ENCODE measurements at places on chromosomes 13 and 19.

DNA sequence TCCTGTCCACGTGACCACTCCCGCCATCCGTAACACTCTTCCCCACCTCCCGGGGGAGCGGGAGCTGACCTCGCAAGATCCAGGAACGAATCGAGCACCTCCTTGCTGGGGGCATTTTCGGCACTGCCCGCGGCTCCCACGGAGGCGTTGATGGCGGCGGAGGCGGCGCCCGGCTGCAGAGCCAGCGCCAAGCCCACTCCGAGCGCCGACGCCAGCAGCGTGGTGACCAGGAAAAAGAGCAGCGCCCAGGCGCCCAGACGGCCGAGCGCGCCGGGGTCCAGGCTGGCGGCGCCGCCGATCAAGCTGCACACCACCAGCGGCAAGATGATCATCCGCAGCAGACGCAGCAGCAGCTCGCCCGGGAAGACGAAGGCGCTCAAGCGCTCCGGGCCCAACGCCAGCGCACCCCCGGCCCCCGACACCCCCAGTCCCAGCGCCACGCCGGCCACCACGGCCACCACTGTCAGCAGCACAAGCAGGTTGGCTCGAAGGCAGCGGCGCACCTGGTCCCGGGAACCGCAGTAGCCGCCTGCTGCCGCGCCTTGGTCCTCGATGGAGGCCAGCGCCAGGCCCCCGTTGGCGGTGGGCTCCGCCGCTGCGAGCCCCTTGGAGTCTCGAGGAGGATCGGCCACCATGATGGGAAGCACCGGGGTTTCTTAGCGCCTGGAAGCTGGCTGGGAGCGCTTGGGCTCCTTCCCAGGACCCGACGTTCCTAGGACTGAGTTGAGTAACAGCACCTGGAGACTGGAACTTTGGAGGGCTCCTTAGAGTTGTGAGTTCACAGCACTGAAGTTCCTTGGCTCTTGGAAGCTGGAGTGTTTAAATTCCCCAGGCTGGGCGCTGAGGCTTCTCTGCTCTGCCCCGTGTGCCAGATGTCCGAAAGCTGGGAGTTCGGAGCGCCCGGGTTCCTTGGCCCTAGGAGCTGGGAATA is 798 bp downstream of the SLC1A5 start:
- DNase-seq, result no peak

DNA sequence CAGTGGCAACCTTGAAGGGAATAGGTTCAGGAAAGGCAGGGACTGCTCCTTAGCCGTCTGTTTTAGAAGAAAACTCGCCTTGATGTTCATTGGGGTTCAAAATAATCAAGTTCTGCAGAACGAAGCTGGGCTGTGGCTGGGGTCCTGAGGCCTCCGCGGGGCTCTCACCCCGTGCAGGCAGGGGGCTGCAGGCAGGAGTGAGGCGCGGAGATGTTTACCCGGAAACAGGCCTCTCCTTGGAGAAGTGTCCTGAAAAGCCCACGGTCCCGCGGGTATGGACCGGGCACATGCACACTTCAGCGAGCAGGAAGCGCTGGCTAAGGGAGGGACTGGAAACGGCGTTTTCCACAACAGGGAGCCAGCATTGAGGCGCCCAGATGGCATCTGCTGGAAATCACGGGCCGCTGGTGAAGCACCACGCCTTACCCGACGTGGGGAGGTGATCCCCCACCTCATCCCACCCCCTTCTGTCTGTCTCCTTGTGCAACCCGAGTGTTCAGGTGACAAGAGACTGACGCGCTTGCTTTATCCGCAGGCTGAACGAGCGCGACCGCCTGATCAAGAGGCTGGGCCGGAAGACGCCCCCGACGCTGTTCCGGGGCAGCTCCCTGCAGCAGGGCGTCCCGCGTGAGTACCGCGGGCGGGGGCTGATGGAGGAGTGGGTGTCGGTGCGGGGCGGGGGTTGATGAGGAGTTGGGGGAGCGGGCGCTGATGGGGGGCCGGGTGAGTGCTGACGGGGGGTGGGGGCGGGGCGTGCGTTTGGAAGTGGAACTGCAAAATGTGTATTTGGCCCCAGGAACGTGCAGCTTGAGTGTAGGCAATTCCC is 39.6 kb downstream of the SHISA2 start:
- no peak for DNase-seq

DNA sequence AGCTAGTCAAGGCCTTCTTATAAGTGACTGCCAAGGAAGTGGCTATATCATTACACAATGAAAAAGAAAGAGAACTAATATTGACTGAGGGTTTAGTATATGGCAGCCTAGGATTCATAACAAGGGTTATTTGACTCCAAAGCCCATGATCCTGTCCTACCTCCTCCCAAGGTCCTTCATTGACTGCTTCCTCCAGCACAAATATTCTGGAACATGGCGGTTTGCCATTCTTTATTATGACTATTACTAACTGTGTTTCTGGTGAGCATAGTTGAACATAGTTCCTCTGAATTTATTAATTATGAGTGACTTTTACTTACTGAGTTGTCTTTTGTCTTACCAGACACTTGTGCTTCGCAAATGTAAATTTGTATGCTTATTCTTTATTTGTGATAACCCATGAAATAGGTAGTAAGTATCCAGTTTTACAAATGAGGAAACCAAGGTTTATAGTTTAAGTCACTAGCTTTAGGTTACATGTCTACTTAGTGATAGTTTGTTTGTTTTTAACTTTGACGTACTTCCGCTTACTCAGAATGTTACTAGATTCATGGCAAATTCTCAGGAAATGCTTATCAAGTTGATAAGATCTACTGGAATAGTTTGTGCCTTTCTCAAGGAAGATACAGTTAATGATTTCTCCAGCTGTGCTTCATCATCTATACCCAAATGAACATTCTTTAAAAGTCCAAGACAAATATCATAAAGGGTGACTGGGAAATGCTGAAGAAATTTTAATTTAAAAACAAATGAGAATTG is 15.5 kb upstream of the DCLK1 start:
- no peak for DNase-seq

- no peak for DNase-seq
Observed at GRCh38 chr13:25248071-25248470, 39.2 kb downstream of the MTMR6 start.

GRCh38 chr13:79386125-79386826 is 19.8 kb downstream of the RBM26 start:
- DNase-seq, result no peak

- no peak for DNase-seq
Observed at GRCh38 chr13:109998684-109999533, 212.5 kb upstream of the IRS2 start.

DNA sequence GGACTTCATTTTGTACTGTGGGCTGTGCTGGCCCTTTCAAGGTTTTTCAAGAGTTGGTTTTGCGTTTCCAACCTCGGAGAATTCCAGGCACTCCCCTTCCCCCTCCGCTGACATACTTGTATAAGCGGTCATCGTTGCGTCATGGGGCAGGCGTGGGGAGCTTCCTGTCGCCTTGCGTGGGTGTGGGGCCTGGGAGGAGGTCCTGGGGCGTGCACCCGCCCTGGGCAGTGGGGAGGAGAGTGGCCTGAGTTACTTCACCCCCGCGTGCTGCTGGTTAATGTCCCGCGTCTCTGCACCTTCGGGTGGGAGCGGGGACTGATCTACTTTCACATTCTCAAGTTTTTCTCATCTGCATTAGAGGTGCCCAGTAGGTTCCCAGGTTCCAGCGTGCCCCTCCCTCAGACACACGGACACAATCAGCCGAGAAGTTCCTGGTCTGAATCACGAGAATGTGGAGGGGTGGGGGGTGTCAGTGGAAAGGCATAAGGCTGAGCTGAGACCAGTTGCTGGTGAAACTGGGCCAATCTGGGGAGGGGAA is 4.1 kb downstream of the IER2 start:
- DNase-seq, result no peak

- DNase-seq, result no peak
Observed at GRCh38 chr13:106385654-106386053, 149.8 kb downstream of the EFNB2 start.

DNA sequence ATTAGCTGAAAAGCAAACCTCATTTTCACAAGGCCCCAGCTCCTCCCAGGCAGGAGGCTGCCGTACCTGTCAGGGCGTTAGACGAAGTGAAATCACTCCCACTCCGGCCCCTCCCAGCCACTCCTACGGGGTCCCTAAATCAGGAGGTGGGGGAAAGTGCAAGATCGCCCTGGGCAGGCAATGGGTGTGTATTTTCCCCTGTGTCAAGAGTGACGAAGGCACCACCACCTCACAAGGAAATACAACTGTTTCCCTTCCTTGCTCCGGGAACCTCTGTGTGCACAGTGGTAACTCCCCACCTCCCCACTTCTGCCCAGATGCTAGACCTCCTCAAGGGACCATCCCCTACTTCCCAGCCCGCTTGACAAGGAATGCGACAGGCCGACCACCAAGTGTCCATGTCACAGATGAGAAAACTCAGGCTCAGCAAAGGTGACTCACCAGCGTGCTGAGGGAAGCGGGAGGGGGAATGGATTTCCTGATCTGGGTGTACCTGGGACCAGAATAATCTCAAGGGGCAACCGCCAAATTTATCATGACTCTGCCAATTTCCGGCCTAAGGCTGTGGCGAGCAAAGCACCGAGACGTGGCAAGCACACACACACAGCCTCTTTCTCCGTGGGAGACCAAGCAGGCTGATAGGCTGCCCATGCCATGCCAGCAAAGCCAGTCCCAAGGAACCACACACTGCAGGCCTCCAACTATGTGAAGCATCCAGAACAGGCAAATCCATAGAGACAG is 7.3 kb downstream of the PPP6R1 start:
- no peak for DNase-seq

GRCh38 chr13:20580257-20580656 is 13.3 kb downstream of the IFT88 start:
- no peak for DNase-seq

GRCh38 chr19:41531438-41532311 is 44.3 kb upstream of the CEACAM21 start:
- DNase-seq, result no peak

DNA sequence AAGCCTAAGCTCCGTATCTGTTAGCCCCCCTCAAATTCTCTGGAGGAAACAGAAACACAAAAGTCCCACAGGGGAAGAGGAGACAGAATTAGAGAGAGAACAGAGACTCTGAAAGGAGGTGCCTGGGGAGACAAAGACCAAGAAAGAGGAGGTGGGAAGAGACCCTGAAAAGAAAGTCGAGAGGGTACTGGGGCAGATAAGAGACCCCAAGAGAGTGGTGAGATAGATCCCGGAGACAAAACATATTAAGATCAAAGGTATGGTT is 915 bp upstream of the GRWD1 start:
- no peak for DNase-seq

- no peak for DNase-seq
Observed at GRCh38 chr19:7706955-7707456, 5.1 kb upstream of the FCER2 start.

DNA sequence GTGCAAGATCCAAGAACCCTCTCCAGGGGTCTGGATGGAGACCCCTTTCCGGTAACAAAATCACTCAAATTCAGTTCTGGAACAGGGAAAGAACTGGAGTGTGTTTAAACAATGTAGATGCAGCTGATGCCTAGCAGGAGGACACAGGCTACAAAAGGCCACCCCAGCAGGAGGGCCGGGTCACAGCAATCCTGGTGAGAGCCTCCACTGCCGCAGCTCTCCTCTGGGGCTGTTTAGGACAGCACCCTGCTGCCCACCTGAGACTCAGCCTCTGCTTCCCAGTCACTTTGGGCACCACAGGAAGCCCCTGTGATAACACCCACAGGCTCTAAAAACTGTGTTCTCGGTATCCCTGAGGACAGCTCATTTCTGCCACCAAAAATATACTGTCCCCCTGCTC is 318.7 kb upstream of the NBEA start:
- no peak for DNase-seq

GRCh38 chr13:102289606-102290005 is 112.2 kb downstream of the FGF14 start:
- no peak for DNase-seq

GRCh38 chr13:35851356-35851755 is 279.8 kb downstream of the DCLK1 start:
- no peak for DNase-seq
